Ascending aorta (tissue), 2 donors: ENCODE measurements at places on chromosomes 7 and 10. TPM values are rescaled to one million over a fixed set of nuclear protein-coding genes. Genes with fewer than 3 reads are reported as not detected.

The GIMAP8 gene
- 28.3 TPM for total RNA-seq

The NCF1 gene
- total RNA-seq = 4.0 TPM

The AKAP9 gene
- total RNA-seq = 14.4 TPM

The LDB1 gene
- 29.8 TPM for total RNA-seq

The CHCHD3 gene
- total RNA-seq = 26.2 TPM

The GPR37 gene
- total RNA-seq = not detected

The SH2D4B gene
- total RNA-seq = not detected

The CALHM1 gene
- not detected for total RNA-seq

The MRC1 gene
- total RNA-seq = 15.1 TPM

The DNAH11 gene
- 0.75 TPM for total RNA-seq

The AKR1C4 gene
- total RNA-seq = not detected

The CALD1 gene
- 352 TPM for total RNA-seq

The NKX1-2 gene
- not detected for total RNA-seq

The KCND2 gene
- 0.21 TPM for total RNA-seq

The PRSS37 gene
- not detected for total RNA-seq

The SRRM3 gene
- 3.4 TPM for total RNA-seq

The STEAP4 gene
- 211 TPM for total RNA-seq

The GPRIN2 gene
- 6.3 TPM for total RNA-seq

The CABCOCO1 gene
- total RNA-seq = not detected

The AOAH gene
- total RNA-seq = 0.75 TPM

The TRRAP gene
- 23.4 TPM for total RNA-seq

The SLC16A12 gene
- not detected for total RNA-seq

The NYAP1 gene
- 0.96 TPM for total RNA-seq

The CPVL gene
- total RNA-seq = 15.2 TPM

The TAS2R4 gene
- total RNA-seq = not detected

The ENKUR gene
- total RNA-seq = not detected

The HOGA1 gene
- total RNA-seq = 2.6 TPM

The IDI2 gene
- not detected for total RNA-seq

The CYP2C18 gene
- not detected for total RNA-seq

The CCDC172 gene
- not detected for total RNA-seq

The SLC18A3 gene
- not detected for total RNA-seq

The LAMB1 gene
- total RNA-seq = 198 TPM

The MUC12 gene
- 0.85 TPM for total RNA-seq

The SDK1 gene
- 13.3 TPM for total RNA-seq

The VWA2 gene
- not detected for total RNA-seq

The RAMP3 gene
- 586 TPM for total RNA-seq

The HACD1 gene
- total RNA-seq = 41.6 TPM

The FRAT2 gene
- 32.0 TPM for total RNA-seq

The OR6V1 gene
- total RNA-seq = not detected

The TAS2R41 gene
- total RNA-seq = not detected

The LRWD1 gene
- total RNA-seq = 24.4 TPM

The PNLIPRP3 gene
- not detected for total RNA-seq

The ABCC2 gene
- total RNA-seq = 0.96 TPM

The IQUB gene
- not detected for total RNA-seq

The PTF1A gene
- not detected for total RNA-seq

The CALML3 gene
- total RNA-seq = not detected

The GBX1 gene
- not detected for total RNA-seq

The TLL2 gene
- not detected for total RNA-seq

The ELMO1 gene
- 40.8 TPM for total RNA-seq

The EPDR1 gene
- 144 TPM for total RNA-seq

The LIPK gene
- not detected for total RNA-seq

The CD36 gene
- total RNA-seq = 302 TPM

The CDH23 gene
- total RNA-seq = 40.9 TPM

The TMEM225B gene
- total RNA-seq = 0.43 TPM

The INHBA gene
- 41.5 TPM for total RNA-seq

The MKLN1 gene
- 18.0 TPM for total RNA-seq

The CNNM1 gene
- total RNA-seq = not detected

The ASAH2 gene
- 0.21 TPM for total RNA-seq
